ENCODE measurements at places on chromosomes 2 and 18.

DNA sequence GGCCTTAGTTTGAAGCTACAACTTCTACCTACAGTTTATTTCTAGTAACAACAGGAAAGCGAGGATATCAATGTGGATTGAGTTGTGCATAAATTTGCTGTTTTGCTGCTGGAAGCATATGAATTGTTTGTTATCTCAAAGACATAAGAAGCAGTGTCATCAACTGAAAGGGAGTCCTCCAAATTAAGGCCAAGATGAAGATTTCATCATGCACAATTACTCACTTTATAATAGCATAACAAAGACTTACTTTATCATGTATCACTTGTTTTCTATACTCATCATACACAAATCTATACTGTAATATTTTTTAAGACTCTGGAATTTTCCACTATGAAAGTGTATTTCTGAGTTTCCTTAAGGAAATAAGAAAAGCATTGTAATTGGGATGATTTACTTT, 136.1 kb upstream of the FANCL start:
- DNase-seq: no peak

DNA sequence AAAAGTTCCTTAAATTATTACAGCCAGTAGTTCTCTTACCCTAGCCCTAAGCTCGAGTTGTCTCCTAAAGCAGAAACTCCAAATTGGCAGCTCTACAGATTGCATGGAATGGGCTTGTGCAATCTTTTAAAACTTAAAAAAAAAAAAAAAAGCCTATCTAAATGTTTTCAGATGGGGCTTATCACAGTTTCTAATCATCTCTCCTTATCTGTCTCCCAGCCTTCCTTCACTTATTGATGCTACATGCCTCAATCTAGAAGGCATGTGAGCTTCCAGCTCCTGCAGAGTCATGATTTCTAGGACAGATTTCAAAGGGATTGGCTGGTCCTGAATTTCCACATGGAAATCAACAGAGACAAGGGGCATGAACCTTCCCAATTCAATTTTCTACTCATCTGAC, 33.1 kb upstream of the PELI1 start:
- DNase-seq: no peak

DNA sequence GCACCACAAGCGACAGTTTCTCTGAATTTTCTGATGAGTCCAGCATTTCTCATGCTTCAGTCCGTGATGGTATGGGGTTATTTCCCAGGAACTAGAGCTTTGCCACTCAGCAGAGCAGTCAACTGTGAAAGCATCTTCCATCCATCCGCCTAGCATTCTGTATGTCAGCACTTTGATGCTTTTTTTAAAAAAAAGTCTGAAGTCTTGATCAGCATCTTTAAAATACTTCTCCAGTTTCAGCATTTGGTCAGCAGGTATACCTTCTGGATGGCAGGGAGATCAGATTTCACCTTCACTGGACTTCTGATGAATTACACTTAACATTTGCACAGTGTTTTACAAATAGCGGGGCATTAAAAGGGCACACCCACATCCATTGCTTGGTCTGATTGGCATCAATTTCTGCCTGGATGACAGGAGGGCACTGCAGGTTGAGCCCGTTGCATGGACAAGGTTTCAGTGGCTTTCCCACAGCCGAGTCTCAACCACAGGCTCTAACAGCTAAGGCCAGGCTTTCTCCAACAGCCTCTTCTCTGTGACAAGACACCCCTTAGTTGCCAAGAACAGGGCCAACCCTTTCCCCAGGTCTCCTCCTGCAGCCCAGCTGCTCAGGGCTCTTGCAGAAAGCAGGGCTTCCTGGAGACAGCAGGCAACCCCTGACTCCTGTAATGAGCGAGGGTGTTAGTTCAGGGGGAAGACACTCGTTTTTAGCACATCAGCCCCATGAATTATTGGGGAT, 54.0 kb downstream of the EMILIN2 start:
- DNase-seq: no peak

DNA sequence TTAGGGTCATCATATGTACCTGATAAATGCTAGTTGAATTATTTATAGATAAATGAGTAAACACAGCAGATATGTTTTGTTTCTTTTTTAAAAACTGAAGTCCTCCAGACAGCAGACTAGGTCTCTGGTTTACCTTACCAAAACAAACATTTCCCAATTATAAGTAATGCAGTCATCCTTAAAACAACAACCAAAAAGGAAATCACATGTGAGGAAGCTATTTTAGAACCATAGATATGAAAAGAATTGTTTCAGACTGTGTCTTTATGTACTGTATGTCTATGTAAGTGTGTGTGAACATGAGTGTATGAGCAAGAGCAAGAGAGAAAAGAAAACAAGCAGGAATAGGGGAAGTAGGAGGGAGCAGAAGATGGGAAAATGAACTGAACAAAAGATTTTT, 441.0 kb downstream of the CPS1 start:
- no peak for DNase-seq

GRCh38 chr2:226796012-226796839, 3.4 kb downstream of the IRS1 start:
- DNase-seq: no peak

DNA sequence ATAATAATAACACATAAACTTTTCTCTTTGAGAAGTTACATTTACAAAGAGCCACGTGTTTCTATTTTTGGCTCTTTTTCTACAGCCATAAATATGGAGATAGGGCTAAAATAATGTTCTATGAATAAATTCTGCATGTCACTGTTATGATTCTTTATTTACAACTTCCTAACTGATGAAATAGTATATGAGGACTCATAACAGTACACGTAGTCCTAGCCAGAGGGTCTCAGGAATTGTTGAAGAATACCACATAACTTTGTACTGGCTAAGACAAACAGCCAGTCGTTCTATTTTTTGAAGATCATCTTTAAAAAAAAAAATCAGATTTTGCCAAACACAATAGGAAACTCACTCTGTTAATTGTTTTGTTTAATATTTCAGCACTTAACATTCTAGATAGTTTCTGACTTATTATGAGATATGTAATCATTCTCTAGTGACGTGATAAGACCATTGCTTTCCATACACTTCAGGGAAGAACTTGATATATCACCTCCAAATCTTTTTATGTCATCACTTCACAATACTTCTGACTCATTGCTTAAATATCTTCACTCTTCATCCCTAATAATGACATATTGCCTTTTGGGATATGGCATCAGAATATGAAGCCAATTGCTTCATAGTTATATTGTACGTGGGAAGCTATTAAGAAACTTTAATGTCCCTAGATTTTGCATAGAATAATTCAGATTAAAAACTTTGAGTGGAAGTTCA, 256.1 kb downstream of the XIRP2 start:
- no peak for DNase-seq

GRCh38 chr2:119387381-119388129, 20.8 kb downstream of the DBI start:
- DNase-seq: no peak

- DNase-seq: no peak
Observed at GRCh38 chr2:64777841-64778240, 124.1 kb upstream of the SERTAD2 start.

DNA sequence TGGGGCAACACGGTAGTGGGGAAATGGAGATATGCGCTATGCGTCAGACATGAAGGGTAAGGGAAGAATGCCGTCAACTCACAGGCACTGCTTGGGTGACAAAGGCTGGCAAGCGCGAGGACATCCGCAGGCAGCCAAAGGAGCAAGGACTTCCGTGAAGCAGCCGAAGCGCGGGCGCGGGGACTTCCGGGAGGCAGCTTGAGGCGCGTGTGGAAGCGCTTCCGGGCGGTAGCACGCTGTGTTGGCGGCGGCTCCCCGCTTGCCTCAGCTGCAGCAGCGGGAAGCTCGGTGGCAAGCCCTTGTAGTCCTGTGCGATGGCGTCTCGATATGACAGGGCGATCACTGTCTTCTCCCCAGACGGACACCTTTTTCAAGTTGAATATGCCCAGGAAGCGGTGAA, at the start of gene PSMA8:
TSS of gene PSMA8 (plus strand) at position 218 of the 400 bp plus-strand sequence. CDS start at position 315, 97 bp downstream.
- peak; percentile 50 for DNase-seq

GRCh38 chr18:35693829-35694228, 112.3 kb downstream of the GALNT1 start:
- no peak for DNase-seq

- no peak for DNase-seq
Observed at GRCh38 chr2:60352491-60353405, 200.7 kb downstream of the BCL11A start.

GRCh38 chr18:31156821-31157763, 5.6 kb downstream of the DSC1 start:
- no peak for DNase-seq

GRCh38 chr2:163655667-163656066, 80.1 kb downstream of the FIGN start:
- DNase-seq: no peak

- DNase-seq: no peak
Observed at GRCh38 chr2:228916416-228917090, 354.5 kb downstream of the PID1 start.

- DNase-seq: peak; percentile 34
Observed at GRCh38 chr2:53969285-53969967, 1.4 kb downstream of the PSME4 start.

DNA sequence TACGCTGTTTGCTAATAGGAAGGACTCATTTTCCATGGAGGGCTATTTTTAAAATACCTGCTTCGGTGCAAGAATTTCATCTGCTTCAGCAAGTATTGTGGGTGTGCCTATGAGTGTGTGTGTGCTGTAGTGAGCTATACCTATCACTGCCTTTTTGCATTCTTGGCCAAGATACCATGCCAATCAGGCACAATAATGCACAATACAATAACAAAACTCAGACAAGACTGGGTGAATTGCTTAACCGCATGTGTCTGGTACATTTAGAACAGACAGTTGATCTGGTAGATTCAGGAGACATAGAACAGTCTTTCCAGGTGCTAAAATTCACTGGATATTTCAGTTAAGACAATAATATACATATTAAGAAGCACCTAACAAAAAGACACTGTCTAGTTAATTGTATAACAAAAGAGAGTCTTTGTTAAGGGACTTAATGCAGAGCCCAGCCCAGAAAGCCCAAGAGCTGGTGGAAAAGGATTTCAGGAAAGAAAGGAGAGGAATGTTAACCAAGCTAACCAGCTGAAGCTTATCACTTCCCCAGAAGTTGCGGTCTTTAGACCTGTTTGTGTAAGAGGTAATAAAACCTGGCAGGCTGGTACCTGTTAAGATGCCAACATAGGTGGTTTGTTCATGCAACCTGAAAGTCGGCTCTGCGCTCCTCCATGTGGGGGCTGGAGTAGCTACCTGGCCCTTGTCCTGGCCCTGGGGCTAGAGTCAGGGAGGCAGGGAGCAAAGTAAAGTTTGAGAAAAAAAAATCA, 153.3 kb upstream of the RBMS1 start:
- no peak for DNase-seq

GRCh38 chr2:45905632-45905958, 254.1 kb downstream of the PRKCE start:
- DNase-seq: no peak

DNA sequence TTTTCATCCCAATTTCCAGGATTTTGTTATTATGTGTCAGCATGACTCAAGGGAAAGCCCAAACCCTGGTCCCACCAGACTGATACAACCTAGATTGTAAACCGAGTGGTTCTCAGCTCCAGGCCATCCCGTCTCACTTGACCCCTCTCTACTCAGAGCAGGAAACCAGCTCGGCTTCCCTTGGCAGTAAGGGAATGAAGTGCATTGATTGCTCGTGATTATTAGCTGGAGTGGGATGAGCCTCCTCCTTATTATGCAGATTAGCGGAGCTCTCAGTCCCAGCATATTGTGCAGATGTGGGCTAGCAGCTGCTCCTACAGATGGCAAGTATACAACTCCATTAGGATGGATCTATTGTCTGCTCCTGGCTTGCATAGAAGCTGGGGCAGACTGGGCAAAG, 167.6 kb downstream of the LNPK start:
- no peak for DNase-seq

- no peak for DNase-seq
Observed at GRCh38 chr2:189599245-189599644, 18.7 kb upstream of the SLC40A1 start.

DNA sequence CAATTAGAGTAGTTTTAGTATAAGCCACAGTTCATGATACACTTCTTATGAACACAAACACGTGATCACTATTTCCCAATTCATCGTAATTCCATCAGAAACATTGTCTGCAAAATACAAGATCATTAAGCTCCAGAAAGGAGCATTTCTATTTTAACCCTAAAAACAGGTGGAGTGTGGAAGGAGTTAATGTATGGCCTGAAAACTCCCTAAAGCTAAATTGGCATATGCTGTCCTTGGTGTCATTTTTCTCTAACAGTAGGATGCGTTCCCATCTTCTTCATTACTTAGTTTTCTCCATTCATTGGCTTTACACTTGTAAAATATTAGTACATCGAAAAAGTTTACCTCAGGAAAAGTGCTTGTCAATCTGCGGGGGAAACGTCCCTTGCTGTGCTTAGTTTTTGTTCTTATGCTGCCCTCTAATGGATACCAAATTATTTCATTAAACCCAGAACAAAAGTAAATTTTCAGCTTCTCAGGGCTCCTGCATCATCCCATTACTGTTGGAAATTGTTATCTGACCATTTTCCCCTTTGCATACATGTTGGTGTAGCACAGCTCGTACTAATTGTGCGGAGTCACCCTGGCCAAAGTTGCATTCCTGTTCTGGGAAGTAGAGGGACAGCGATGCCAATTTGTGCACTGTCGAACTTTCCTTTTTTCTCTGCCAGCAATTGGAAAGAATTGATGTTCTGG, 153.4 kb downstream of the GPD2 start:
- peak; percentile 1 for DNase-seq

- no peak for DNase-seq
Observed at GRCh38 chr18:51757255-51757924, 559.9 kb upstream of the MEX3C start.

DNA sequence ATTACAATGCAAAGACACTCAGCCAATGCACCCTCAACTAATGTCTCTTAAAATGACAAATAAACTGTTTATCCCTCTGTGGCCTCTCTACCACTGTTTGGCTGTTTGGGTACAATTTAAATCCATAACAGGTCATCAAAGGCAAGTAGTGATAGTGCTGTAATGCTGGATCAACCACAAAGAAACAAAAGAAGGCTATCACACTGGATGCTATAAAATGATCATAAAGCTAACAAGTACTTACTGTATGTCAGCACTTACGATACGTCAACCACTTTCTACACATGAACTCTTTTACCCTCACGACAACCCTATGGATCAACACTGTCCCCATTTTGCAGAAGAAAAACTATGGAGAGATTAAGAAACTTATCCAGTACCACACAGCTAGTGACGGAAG, 54.1 kb downstream of the RNU4ATAC start:
- DNase-seq: no peak

DNA sequence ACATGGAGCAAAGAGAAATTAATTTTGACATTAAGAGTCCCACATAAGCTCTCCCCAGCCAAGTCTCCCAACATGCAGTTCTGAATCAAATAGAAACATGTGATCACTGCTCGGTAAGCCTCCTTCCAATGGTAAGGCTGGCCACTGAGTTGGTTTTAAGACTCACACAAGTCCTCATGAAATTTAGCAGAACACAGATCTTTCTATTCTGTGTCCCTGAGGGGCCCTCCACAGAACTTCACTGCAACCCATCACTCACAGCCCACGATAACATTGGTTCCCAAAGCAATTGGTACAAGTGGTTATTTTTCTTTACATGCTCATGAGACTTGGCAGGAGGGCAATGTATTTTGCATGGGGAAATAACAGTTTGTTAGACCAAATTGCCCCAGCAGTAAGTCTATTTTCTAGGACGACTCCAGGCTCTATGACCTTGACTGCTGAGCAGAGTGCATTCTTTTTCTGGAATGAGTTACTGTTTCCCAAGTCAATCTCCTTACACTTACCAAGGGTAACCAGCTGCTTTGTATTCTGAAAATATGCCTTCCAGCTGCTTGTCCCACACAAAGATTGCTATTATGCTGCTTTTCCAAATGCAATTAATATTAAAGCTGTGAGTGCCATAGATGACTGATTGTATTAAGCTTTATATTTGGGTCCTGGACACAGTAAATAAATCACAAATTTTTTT, 142.3 kb upstream of the TANK start:
- DNase-seq: no peak

All from T-helper 1 cell (primary cell).